Right ventricle myocardium inferior (tissue), 1 donor: ENCODE measurements at places on chromosomes 6 and 20. TPM values are rescaled to one million over a fixed set of nuclear protein-coding genes. Genes with fewer than 3 reads are reported as not detected.

GRCh38 chr20:2112910-2113309 is 11.3 kb downstream of the STK35 start:
- no peak for DNase-seq

GRCh38 chr20:16236589-16237241 is 336.5 kb downstream of the KIF16B start:
- no peak for DNase-seq

GRCh38 chr20:6618051-6618450 is 149.4 kb upstream of the BMP2 start:
- DNase-seq: no peak

DNA sequence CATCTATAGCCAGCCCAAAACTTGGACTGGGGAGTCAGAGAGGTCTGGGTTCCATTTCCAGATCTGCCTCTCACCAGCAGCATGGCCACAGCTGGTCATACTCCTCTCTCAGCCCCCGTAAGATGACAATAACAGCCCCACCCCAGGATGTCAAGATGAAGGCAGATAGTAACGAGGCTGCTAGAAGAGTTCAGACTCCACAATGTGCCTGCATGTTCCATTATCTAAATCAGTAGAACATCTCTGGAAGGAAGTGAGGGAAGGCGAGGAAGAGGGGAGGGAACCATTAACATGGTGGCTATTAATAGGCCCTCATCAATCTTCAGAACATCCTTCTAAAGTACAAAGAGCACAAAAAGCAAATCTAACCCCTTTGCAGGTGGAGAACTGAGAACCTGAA is 98.0 kb upstream of the KCNG1 start:
- no peak for DNase-seq

- DNase-seq: no peak
Observed at GRCh38 chr6:114747995-114748625, 405.3 kb upstream of the HS3ST5 start.

DNA sequence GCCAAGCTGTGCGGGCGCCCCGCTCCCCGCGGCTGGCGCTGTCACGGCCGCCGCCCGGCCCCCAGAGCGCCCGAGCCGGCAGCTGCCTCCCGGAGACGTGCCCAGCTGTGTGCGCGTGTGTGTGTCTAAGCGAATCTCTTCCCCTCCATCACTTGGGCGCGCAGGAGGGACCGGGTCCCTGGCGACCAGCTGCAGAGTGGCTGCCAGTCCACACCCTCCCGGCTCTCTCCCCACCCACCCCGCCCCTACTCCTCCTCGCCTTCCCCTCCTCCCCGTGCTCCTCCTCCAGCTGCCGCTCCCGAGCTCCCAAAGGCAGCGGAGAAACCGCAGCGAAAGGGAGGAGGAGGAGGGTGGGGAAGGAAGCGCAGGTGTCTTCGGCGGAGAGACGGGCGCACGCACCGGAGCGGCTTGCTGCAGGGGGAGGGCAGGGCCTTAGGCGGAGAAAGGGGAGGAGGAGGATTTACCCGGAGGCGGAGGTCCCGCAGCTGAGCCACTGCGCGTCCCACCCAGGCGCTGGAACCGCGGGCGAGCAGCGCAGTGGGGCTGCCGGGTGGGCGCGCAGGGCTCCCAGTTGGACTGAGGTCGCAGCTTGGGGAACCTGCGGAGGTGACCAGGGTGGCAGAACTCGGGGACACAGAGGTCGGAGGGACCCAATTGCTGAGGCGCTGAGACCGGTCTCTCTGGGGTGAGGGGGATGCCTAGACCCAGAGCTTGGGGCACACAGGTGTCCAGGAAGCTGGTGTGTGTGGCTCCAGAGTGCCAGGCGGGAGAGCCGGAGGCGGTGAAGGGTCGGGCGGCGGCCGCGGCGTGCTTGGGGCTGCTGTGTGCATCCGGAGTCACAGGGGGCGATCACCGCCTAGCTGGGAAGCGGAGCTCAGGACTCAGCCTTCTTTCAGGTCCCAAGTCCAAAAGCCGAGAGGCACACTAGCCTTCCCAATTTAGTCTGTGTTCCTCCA is at the start of gene HS3ST5:
Gene HS3ST5, minus strand, starts transcription at position 198 of the 956 bp plus-strand sequence. CDS start 280,178 bp downstream, outside the sequence.
- DNase-seq: no peak

DNA sequence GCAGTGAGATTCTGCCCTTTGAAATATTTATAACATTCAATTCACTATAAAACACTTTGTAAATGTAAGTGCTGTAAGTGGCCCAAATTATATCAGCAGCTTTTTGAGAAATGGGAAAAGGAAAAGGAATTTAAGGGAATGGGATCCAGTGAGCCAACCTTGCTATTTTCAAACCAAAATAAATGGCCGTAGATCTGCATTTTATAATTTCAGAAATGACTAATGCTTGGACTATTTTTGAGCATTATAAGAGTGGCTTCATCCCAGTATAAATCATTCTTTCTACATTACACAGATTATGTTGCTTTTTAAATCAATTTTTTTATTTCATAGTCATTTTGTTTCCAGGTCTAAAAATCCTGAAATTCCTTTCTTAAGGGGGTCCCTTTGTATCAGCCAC is 49.2 kb downstream of the ANKRD6 start:
- DNase-seq: no peak

DNA sequence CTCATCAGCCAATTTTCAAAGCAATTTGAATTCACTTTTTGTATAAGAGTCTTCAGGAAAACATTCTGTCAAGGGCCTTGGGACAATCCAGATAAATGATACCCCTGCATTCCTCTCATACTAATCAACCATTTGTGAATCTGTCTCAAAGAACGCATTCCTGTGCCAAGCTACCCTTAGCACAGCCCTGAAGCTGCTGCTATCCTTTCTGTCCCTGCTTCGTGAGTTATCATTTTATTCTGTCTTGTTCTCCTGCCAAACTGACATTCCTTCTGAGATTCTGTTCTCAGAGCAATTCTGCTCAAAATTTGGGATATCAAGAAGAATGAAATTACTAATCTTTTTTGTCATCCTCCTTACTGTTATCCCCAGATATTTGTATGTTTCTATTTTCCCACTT is 213.9 kb upstream of the STXBP5 start:
- DNase-seq: no peak

DNA sequence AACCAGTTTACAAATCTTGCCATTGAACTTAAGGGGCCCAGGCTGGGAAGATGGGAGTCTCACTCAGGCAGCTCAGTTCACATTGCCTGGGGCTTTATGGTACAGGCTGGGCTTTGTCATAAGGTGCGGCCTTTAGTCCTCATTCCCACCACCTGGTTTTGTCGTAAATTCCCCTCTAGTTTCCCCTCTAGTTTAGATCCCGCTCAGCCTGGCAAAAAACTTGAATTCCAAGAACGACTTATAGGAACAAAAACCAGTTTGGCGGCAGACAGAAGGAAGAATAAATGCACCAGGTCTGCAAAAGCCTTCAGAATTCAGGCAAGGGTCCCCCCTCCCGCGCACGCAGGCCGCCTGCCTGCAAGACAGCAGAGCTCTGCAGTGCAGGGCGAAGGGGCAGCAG is 4.1 kb downstream of the BMP7 start:
- DNase-seq: no peak

- DNase-seq: no peak
Observed at GRCh38 chr6:63245420-63245819, 34.2 kb downstream of the FKBP1C start.

GRCh38 chr6:112560651-112561050 is 213.5 kb downstream of the RFPL4B start:
- DNase-seq: no peak

DNA sequence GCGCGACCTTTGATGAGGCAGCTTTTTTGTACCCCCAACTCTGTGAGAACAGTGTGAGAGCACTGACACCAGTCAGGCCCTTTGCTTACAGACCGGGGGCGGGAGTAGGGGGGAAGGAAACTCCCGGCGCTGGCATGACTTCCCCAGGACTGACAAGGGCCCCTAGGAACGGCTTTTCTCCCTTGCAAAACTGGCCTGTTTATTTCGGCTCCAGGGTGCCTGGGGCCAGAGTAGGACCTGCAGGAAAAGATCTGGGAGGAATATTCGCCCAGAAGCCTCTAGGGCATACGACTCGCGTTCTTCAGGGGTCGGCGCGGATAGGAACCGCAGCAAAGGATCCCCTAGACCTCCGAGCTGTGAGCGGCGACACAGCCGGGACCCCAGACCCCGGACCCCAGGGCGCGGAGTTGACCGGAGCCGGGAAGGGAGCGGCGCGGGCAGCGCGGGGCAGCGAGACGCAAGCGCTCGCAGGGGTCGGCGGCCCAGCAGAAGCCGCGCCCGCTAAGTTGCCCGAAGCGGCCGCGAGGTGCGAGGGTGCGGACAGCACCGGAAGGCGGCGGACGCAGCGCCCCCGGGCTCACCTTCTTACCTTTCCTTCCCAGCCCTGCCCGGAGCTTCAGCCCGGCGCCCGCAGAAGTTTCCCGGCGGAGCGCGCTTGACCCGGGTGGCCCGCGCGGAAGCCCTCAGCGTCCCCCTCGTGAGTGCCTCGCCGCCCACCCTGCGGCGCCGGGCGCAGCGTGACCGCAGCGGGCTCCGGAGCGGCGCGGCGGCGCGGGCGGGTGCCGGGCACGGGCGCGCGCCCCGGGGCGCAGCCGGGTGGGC is at the start of gene POPDC3:
Gene POPDC3, minus strand, starts transcription at position 771 of the 822 bp plus-strand sequence. CDS start 18,105 bp downstream, outside the sequence.
- DNase-seq: no peak

DNA sequence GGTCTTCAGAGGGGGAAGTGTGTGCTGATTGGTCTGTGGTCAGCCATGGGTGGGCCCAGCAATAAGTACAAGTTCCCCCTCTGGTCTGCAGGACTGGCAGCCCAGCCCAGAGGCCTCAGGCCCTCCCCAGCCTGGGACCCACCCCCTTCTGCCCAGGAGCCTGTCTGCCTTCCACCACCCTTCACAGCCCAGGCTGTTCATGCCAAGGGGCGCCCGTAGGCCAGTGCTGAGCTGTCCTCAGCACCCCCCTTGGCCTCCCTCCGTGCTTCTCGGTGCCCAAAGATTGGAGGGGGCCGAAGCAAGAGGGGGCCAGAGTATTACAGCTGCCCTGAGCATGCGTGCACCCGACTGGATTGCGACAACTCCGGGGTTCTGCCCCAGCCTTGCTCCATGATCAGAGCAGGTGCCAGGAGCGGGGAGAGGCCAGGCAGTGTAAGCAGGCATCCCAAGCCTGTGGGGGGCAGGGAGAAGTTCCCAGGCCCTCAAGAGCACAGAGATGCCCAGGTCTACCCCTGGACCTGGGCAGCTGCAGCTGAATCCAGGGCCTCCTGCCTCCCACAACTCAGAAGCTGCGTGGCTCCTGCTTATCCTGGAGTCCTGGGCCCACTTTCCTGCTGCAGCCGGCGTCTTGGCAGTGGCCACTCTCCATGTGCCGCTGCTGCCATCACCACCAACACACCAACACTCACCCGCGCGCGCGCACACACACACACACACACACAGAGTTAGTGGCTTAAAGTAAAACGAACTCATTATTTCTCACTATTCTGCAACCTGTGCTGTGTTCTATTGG is 33.3 kb downstream of the CST9L start:
- DNase-seq: no peak

DNA sequence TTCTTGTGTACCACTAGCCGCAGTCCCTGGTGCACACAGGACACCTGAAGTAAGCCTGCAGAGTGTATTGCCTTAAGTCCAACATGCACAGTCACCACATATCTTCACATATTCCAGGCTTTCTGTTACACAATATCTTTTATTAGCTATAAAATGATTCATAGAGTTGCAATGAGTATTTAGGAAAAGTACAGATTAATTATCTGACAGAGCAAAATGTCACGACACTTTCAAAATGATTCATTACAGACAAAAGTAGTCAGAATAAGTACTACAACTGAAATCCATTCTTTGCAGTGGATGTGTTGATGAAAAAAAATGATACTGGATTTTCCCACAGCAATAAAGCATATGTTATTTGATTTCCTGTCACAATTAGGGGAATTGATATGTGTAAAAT is 199.5 kb upstream of the ASCC3 start:
- no peak for DNase-seq

DNA sequence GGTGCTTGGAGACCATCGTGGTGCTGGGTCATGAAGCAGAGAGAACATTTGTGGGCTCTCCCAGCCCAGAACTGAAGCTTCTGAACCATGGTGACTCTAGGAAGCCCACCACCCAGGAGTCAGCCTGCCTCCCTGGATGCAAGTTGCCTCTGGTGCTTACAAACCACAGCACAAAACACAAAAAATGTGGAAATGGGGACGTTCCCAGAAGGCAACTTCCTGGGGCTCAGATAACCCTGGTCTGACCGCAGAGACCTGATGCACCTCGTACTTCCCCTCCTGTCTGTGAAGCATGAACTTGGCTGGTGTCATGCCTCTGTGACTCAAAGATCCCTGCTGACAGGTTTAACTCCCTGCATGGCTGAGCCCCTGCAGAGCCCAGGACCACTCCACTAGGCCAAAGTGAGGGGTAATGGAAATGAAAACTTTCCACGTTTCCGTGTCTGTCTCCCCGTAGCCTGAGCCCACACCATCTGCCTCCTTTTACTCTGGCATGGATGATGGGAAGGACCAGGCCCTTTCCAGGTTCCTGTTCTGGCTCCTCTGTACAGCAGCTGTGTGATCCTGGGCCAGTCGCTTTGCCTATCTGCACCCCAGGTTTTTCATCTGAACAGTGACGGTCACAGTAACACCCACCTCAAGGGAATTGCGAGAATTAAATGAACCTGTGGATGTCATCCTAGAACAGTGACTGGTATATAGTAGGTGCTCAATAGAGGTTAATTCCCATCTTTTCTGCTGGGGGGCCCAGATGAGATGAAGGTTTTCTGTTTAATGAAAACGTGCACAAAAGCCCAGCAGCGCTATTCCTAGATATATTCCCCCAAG is 57.7 kb downstream of the PPP1R16B start:
- no peak for DNase-seq

The RNF39 gene
- not detected for total RNA-seq

The MPIG6B gene
- total RNA-seq: 0.70 TPM

The ABRACL gene
- 7.9 TPM for total RNA-seq

The LHFPL5 gene
- not detected for total RNA-seq

The TBX18 gene
- 8.4 TPM for total RNA-seq

The CD24 gene
- 0.35 TPM for total RNA-seq

The MATN4 gene
- not detected for total RNA-seq

The MDFI gene
- 1.3 TPM for total RNA-seq
